Endodermal cell (in vitro differentiated cells): ENCODE measurements at places on chromosomes 3 and 15. TPM values are rescaled to one million over a fixed set of nuclear protein-coding genes. Genes with fewer than 3 reads are reported as not detected.

The C2CD4A gene
- 0.14 TPM in 1 of 2 replicates, not detected in the other for total RNA-seq

The ADIPOQ gene
- not detected in 2 replicates for total RNA-seq

The CAPN3 gene
- 0.63 to 0.80 TPM (median 0.77 TPM) in 3 replicates for total RNA-seq

The MOBP gene
- total RNA-seq, result 0.92 to 2.6 TPM (median 2.1 TPM) in 3 replicates

The IVD gene
- total RNA-seq, result 85.6 to 104 TPM (median 98.7 TPM) in 3 replicates

The LYZL4 gene
- total RNA-seq, result not detected in 2 replicates
